ENCODE measurements at places on chromosomes 6 and 20. TPM values are rescaled to one million over a fixed set of nuclear protein-coding genes. Genes with fewer than 3 reads are reported as not detected.

Gene DEF6
- total RNA-seq = 2.4 TPM

Gene LAMP5
- 0.89 TPM for total RNA-seq

Gene GJA1
- 631 TPM for total RNA-seq

Gene IMPG1
- total RNA-seq = not detected

Gene SKIC2
- 113 TPM for total RNA-seq

Gene PGBD1
- total RNA-seq = 3.0 TPM

Gene PLA2G7
- total RNA-seq = 4.7 TPM

Gene BEND3
- 2.4 TPM for total RNA-seq

Gene SAMHD1
- 101 TPM for total RNA-seq

Gene SPEF1
- total RNA-seq = 0.37 TPM

Gene SIRPD
- not detected for total RNA-seq

Gene DNAH8
- total RNA-seq = not detected

Gene RAB44
- not detected for total RNA-seq

Gene PPP1R3G
- total RNA-seq = 10.0 TPM

Gene C20orf202
- 0.36 TPM for total RNA-seq

Gene PHACTR3
- 0.60 TPM for total RNA-seq

Gene PRKN
- 9.2 TPM for total RNA-seq

Gene PROKR2
- total RNA-seq = not detected

Gene MED20
- 23.4 TPM for total RNA-seq

Gene TRIM15
- total RNA-seq = not detected

Gene GSTA3
- total RNA-seq = 66.5 TPM

Gene NMBR
- not detected for total RNA-seq

Gene APOM
- total RNA-seq = not detected

Gene DPPA5
- total RNA-seq = not detected

Gene ACOT13
- 19.6 TPM for total RNA-seq

Gene PSORS1C2
- total RNA-seq = not detected

Gene WASF1
- 13.0 TPM for total RNA-seq

Gene CRISP3
- total RNA-seq = not detected

Gene SLC4A11
- 16.2 TPM for total RNA-seq

Gene PPP1R14C
- total RNA-seq = 0.11 TPM

Gene PAK5
- 4.8 TPM for total RNA-seq

Gene SGK2
- total RNA-seq = 1.4 TPM

Gene SLC26A8
- not detected for total RNA-seq

Gene LINC00237
- total RNA-seq = not detected

Gene TAF8
- total RNA-seq = 30.2 TPM

Gene EEF1A2
- total RNA-seq = 178 TPM
